Hippocampal formation (tissue), 2 donors: ENCODE measurements at places on chromosomes 1 and 21.

GRCh38 chr1:186239171-186239570 lies 135.9 kb downstream of the TPR start:
- no peak for DNase-seq

DNA sequence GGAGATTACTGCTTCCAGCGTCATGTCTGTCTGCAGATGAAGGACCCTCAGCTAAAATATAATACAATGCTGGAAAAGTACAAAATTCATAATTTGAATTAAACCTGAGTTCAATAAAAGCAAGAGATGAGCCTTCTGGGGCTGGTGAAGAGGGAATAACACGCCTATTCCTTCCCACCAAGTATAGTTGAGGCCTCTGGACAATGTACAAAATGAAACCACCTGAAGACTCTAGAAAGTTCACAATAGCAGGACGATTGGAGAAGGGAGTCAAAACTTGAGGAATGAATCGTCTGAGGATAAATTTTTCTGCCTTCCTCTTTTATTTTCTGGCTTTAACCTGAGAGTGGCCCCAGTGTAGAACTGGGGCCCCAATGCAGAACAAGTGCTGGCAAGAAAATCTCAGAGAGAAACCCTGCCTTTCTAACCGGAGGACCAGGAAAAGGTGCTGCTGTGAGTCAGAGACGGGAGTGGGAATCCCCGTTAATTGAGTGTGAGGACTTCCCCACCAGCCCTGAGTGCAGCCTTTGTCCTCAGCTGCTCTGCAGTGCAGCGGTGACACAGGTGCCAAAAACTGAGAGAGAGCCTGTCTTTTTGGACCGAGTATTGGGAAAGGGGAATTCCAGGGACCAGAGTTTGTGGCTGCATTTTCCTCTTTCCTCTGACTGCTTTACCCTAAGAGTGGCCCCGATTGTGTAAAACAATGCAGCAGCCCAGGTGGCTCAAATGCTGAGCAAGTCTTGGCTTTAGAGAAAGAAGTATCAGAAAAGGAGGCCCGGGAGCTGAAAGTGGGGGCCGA lies 264.9 kb downstream of the DYRK1A start:
- no peak for DNase-seq

- peak; percentile 41 for DNase-seq
Observed at GRCh38 chr21:26844258-26845065, 747 bp downstream of the ADAMTS1 start.

- no peak for DNase-seq
Observed at GRCh38 chr1:99239690-99240089, 24.6 kb upstream of the PLPPR4 start.

- no peak for DNase-seq
Observed at GRCh38 chr1:103917795-103918194, 168.1 kb downstream of the AMY1C start.

DNA sequence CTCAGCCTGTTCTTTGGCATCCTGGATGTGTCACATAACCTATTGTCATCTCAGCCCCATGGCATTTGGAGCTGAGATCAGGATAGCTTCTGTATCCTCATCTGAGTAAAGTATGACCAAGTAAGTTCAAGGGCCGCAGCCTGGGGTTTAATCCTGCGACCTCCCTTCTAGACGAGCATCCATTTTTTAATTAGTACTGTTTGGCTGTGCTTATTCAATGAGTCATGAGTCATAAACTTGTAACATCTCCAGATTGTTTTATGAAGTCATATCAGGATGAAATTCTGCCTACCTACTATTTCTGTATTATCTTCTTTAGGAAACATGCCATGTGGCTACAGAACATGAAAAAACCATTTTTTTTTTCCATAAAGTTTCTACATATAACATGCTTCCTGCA lies 119.1 kb downstream of the ERG start:
- no peak for DNase-seq
